ENCODE measurements at places on chromosomes 6 and 20.

DNA sequence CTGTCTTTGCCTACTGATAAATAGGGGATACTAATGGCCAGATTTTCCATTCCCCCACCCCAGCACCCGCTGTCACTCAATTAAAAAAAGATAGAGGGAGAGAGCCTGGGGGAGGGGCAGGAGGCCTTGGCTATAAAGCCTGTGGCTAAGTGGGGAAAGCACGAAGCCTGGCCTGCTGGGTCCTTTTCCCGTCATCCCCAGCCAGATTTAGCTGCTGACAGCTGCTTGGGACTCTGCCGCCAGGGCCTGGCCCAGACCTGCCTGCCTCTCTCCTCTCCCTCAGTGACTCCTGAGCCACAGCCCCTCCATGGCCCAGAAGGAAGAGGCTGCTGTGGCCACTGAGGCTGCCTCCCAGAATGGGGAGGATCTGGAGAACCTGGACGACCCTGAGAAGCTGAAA lies at the start of gene APOBEC2:
Gene APOBEC2, plus strand, starts transcription at position 162 of the 400 bp plus-strand sequence. Its CDS starts 146 bp downstream, at position 308.
- DNase-seq, result no peak

DNA sequence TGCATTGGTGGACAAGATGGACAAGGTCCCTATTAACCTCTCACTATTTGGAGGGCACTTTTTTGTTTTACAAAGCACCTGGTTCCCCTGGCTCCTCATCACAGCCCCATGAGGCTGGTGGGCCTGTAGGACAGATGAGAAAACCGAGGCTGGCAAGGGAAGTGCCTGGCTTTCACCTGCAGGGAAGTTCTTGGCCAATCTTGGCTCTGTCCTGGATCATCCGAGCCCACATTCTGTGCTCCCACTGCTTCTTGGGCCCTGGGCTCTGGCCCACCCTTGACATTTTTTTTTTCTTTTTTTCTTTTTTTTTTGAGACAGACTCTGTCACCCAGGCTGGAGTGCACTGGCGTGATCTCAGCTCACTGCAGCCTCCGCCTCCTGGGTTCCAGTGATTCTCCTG lies 14.7 kb downstream of the SLC13A3 start:
- DNase-seq, result no peak

DNA sequence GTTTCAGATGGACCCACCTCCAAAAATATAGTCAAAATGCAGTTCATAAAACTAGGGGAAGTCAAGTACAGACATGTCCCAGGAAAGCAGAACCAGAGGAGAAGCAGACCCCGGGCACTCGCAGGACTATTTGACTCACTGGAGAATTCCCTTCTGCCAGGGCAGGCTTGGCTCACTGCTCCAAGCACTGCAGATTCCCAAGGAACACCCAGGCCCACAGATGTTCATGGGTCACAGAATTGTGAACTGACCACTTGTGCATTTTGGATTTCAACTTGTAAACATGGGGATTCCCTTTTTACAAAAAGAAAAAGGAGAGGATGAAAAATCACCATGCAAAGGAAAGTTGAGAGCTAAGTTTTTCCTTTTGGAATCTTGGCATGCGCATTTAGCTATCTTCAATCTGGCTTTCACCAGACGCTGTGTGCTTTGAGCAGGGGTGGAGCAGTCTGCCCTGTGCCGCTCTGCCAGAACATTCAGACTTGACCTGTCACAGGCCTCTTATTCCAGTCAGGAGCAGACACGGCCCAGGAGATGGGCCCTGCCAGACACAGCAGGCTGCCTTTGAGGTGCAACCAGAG lies 237.5 kb upstream of the TAB2 start:
- no peak for DNase-seq

GRCh38 chr20:19786311-19786710 lies 28.3 kb downstream of the RIN2 start:
- DNase-seq, result no peak

- DNase-seq, result no peak
These were observed 148.6 kb upstream of the EXOC2 start for GRCh38 chr6:841569-841968.

GRCh38 chr20:48541581-48542071 lies 286.2 kb downstream of the PREX1 start:
- no peak for DNase-seq

DNA sequence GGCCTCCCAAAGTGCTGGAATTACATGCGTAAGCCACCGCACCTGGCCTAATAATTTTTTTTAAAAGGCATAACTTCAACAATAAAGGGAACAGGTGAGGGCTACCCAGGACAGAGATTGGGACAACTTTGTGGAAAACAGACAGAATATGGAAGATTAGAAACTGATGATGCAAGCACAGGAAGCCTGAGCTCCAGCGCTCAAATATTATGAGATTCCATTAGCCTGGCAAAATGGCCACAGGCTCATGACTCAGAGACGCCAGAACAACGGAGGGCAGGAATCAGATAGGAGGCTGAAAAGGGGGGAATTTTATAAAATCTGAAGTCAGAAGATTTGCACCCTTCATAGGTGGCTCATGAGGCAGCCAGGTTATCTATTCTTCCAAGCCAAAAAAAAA lies 103.1 kb upstream of the MRPS10 start:
- DNase-seq, result no peak

GRCh38 chr6:75124983-75125382 lies 80.9 kb downstream of the COL12A1 start:
- no peak for DNase-seq

DNA sequence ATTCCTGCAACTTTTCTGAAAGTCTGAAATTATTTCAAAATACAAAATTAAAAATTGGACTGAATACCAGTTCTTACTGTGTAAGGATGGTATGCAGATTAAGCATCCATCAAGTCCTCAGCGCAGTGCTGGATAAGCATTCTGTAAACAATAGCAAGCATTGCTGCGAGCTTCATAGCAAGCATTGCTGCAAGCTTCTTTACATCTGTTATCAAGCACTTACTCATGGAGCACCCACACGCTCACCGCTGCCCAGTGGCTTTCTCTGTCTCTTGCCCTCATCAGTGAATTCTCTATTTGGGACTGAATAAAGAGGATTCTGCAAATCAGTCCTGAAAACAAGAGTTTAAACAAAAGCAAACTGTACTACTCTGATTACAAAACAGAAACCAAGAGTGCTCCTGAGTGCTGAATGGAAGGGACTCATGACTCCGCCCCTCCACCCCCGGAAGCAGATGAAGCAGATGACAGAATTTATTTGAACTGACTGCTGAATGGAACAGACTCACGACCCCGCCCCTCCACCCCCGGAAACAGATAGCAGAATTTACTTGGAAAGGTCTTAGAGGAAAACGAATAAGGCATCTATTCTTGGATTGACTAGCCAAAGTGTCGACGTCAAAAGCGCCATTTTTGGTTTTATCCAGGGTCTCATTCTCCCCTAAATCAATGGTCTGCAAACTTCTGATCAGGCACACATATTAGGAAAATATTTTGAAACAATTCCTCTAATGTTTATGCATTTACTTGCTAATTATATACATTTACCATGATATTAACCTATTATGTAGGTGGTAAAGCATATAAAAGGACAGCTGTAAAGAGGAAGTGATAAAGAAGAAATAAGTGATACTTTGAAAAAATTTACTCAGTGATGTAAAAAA lies 22.1 kb upstream of the EYA2 start:
- no peak for DNase-seq

DNA sequence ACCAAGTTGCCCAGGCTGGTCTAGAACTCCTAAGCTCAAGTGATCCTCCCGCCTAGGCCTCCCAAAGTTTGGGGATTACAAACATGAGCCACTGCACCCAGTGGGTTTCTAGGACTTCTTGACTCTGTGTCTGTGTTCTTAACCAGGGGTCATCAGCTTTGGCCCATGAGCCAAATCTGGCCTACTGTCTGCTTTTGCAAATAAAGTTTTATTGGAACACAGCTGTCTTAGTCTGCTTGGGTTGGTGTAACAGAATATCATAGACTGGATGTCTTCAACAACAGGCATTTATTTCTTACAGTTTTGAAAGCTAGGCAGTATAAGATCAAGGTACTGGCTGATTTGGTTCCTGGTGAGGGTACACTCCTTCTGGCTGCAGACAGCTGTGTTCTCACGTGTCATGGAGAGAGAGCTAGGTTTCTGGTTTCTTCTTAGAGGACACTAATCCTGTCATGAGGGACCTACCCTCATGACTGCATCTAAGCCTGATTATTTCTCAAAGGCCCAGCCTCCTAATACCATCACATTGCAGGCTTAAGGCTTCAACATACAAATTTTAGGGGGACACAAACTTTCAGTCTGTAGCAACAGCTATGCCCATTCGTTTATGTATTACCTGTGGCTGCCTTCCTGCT lies 23.3 kb downstream of the ARFGEF2 start:
- no peak for DNase-seq
